ENCODE measurements at places on chromosomes 6 and 20.

- no peak for DNase-seq
Measured at GRCh38 chr6:6179858-6180623, 140.4 kb downstream of the F13A1 start.

- no peak for DNase-seq
Measured at GRCh38 chr20:38307371-38308046, 3.6 kb downstream of the BPI start.

- no peak for DNase-seq
Measured at GRCh38 chr6:24824142-24824938, 25.6 kb upstream of the ARMH2 start.

DNA sequence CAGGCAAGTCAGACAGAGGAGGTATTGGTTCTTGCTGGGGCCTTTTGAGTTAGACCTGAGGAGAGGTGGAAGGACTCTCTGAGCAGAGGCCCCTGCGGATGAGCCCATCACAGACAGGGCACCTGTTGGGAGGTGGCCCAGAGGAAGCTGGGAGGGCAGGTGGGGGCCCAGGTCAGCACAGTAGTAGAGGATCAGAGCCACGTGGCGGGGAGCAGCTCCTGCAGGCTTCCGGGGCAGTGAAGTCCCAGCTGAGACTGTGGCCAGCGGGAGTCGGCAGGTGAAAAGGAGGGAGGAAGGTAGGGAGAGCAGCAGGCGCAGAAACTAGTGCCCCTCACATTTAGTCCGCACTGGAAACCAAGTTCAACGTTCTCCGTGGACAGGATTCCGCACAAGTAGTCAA, 61.8 kb downstream of the RSPH3 start:
- DNase-seq: no peak

DNA sequence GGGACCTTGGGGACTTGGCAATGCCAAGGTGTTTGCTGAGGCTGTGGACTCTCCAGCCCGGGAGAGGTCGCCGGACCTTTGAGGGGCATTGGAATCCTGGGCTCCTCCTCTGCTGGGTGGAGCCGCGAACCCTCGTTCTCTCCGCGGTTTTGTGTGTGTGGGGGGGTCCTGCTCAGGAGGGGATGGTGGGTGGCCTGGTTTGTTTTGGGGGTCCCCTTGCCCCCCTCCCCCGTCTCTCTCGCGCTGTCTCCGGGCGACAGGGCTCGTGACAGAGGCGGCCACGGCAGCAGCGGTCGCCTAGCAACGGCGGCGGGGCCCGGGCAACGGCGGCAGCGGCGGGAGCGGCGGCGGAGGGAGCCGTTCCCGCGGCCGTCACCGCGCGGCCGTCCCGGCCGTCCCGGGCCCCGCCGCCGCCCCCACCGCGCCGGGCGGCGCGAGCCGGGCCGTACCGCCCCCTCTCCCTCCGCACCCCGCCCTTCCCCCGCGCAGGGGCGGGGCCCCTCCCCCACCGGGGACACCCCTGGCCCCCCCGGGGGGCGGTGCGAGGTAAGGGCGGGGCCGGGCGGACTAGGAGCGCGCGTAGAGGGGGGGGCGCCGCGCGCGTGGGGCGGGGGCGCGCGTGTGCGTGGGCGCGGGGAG, 7.8 kb downstream of the SYNGAP1 start:
- DNase-seq: no peak

DNA sequence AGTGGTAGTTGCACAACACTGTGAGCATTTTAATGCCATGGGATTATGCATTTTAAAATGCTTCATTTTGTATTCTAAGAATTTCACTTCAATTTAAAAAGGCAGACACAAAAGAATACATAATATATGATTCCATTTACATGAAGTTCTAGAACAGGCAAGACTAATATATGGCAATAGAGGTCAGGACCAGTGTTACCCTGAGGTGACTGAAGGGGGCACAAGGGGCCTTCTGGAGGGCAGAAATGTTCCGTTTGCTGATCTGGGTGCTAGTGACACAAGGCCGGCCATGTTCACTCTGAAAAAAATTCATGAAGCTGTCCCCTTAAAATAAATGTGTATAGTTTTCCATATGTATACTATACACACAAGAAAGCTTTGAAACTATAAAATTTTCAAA, 28.5 kb downstream of the TASP1 start:
- no peak for DNase-seq

GRCh38 chr6:18477301-18477941, 90.3 kb downstream of the RNF144B start:
- DNase-seq: no peak

DNA sequence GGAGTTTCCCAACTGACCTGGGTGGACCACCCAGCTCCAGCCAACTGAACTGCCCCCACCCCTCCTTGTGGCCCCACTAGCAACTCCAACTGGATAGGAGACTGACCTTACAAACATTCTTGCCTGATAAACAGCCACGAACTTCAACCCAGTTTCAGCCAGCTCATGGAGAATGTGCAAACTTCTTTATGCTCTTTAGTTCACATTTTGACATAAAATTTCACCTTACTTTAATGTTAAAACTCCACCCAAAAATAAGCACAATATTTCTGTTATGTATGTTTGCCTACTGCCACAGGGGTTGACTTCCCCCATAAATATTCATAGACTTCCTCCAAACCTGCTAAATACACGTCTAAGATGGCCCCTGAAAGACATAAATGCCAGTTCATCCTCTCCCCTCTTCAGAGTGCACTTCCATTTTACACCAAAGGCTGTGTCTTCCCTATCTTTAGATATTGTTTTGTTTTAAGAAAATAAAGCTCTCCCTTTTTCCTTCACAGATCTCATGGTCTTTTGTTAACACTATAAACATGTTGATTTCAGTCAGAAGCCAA, 643.7 kb downstream of the EPM2A start:
- no peak for DNase-seq

DNA sequence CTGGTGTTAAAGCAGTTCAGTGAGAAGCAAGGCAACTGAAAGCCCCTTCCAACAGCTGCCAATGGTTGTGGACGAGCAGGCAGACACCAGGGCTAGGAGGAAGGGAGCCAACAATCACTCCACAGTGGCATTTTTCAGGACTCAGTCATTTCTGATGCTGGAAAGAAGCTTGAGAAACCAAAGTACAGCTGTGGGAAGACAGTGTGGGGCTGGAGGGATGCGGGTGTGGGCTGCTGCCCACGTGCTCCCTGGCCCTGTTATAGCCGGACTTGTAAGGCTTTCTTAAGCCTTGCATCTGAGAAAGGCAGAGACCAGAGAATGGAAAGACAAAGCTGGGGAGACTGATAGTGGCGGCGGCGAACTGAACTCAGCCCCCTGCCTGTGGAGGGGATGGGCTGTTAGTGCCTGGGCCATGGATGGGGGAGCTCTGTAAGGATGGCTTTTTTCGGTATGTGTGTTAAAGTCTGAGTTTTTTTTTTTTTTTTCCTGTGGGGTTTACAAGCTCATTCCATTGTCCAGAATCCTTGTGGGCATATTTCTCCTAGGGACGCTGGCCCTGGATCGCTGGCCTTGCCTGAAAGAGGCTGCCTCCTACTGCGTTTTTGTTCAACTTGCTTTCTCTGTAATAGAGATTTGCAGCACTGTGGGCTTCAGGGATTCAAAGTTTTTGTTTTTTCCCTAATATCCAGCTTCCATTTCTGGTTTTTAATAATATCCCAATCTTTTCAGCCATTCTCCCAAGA, 91.7 kb downstream of the GJA10 start:
- DNase-seq: no peak

DNA sequence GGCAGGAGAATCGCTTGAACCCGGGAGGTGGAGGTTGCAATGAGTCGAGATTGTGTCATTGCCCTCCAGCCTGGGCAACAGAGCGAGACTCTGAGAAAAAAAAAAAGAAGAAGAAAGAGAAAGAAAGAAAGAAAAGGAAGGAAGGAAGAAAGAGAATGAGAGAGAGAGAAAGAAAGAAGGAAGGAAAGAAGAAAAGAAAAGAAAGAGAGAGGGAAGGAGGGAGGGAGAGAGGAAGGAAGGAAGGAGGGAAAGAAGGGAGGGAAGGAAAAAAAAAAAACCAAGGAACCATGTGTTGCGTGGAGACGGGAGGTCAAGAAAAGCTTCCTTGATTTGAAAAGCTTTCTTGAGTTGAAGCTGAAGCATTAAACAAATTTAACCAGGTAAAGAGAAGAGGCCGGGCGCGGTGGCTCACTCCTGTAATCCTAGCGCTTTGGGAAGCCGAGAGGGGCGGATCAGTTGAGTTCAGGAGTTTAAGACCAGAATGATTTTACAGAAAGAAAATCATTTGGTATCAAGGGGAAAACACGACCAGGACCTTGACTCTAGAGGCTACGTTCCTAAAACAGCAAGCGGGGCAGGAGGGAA, 90.5 kb upstream of the PRSS16 start:
- DNase-seq: no peak

DNA sequence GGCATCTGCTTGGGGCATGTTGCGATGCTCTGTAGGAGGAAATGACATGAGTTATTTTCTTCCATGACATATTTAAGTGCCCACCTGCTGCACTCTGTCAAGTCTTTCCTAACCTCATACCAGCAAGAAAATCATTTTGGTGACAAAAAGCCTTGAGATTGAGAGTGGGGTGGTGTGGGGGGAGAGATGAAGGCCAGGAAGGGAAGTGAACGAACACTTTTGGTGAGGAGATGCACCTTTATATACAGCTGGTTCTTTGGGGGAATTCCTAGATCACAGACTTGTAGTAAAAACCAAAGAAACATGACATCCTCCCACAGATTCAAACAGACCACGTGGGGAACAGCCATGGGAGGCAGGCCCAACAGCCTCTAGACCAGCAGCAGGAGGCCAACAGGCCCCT, 26.1 kb downstream of the NCOA5 start:
- no peak for DNase-seq

- no peak for DNase-seq
Measured at GRCh38 chr6:155089746-155090145, 94.6 kb downstream of the TIAM2 start.

DNA sequence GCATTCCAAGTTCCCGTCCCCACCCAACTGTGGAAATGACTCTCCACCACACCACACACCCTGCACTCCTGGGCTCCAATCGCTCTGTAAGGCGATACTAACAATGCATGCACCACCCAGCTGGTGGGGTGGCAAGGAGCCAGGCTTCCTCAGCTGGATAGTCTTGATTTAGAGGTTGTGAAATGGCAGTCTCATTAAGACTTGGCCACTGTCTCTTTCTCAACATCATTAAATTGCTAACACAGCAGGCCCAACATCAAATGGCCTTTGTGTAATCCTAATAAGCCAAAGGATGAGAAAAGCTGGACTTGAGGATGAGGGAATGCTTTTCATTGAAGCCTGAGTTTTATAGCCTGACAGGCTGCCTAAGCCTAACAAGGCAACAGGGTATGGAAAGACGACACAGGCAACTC, 223.7 kb downstream of the GMDS start:
- DNase-seq: no peak

- no peak for DNase-seq
Measured at GRCh38 chr6:148351309-148351708, 8.7 kb downstream of the SASH1 start.

DNA sequence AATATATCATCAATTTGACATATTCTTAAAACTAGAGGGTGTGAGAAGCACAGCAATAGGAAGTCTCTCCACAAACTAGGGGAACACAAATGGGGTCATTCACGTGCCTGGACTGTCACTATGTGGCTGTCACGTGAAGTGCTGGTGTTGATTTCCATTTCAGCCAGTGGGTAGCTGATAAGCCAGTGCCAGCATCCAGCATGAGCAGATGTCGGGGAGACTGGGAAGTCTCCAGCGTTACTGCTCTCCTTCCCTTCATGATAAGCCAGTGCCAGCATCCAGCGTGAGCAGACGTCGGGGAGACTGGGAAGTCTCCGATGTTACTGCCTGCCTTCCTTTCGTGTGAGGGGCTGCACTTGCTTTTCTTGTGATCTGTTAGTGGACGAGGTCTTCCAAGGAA, 5.6 kb upstream of the SLC17A9 start:
- DNase-seq: no peak

- no peak for DNase-seq
Measured at GRCh38 chr6:111692327-111693164, 86.9 kb upstream of the TRAF3IP2 start.

DNA sequence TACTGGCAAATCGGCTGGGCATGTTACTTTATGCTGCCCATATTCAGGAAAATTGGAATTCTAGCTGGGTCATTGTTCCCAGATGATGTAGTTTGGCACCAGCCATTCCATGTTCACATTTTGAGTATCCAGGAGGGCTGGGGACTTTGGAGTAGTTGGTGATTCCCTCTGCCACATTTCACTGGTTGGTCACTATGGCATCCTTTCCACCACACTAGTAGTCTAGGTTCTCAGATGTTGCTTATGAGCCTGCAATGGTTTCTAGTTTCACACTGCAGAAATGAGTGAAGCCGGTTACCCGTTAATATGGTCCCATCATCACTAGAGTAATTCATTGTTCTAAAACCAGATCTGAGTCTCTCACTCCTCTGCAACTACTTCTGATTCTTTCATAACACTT, 4.6 kb downstream of the PTPN1 start:
- DNase-seq: no peak

DNA sequence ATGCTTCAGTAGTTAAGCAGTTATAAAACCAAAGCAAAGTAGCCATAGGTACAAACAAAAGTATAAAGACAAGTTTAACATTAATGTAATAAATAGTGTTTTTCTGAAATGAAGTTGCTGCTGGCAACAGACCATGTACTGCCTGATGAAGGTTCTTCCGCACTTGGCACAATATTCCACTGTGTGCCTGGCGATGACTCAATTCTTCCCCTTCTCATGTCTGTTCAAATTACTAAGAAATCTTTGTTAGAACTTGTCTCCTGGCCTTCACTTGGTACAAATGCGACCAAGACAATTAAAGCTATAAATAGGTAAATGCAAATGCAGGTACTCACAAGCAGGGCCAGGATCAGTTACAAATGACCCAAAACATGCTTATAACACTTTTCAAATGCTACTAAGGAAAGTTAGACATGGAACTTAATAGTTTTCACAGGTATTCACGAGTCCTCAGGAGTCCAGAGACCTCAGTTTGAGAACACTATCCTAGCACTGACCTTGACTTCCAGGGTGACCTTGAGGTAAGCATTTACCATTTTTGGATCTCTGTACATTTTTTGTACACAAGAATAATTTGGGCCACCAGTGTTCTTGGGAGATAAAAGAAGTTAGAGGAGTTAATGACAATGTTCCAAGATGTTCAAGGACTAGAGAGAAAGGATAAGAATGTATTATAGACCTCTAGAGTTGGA, 8.1 kb upstream of the DDR1 start:
- no peak for DNase-seq
